Activated CD4-positive, alpha-beta T cell treated with anti-CD3 and anti-CD28 coated beads, Interleukin-2, amount 10 ng/mL, durations not matched to agents 7 days and 5 days (primary cell): ENCODE measurements at places on chromosomes 4 and X. TPM values are rescaled to one million over a fixed set of nuclear protein-coding genes. Genes with fewer than 3 reads are reported as not detected.

GRCh38 chr4:78602334-78602733 is 50.8 kb downstream of the ANXA3 start:
- H3K27ac ChIP-seq = no peak overlapping the region
- no peaks in the 10 kb centered on the region for H3K4me1 ChIP-seq

Gene NSUN7
- total RNA-seq = not detected

DNA sequence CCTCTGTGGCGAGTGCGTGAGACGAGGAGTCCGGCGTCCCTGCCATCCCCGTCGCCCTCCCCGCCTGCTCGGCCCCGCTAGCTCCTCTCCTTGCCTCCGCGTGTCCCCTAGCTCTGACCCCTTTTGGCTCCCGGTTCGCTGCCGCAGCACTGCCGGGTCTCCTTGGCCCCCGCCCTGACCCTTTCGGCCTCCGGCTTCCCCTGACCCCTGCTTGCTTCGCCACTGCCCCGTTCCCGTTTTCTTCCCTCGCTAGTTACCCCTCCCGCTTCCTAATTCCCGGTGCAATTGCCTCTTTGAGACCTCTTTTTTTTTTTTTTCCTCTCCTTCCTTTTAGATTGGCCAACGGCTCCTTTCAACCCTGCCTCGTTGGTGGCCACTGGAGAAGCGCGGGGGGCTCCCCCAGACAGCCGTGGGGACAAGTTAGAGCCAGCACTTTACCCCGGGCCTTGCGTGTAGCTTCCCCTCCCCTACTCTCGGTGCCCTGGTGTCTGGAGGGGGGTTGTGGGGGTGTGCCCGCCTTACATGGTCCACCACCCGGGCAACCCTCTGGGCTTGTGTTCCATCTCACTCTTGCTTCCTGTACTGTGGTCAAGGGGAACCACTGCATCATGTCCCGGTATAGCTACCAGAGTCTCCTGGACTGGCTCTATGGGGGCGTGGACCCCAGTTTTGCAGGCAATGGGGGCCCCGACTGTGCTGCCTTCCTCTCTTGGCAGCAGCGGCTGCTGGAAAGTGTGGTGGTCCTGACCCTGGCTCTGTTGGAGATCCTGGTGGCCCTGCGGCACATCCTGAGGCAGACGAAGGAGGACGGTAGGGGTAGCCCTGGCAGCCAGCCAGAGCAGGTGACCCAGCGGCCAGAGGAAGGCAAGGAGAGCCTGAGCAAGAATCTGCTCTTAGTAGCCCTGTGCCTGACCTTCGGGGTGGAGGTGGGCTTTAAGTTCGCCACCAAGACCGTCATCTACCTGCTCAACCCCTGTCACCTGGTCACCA is 548 bp downstream of the TMEM164 start:
- H3K36me3 ChIP-seq = peaks cover 8% of the 10 kb centered on the region
- DNase-seq = peak; percentile 6
- H3K27me3 ChIP-seq = no peaks in the 10 kb centered on the region
- H3K27ac ChIP-seq = peak overlapping the region; percentile 90
- peaks cover 39% of the 10 kb centered on the region for H3K4me1 ChIP-seq
- peak overlapping the region; percentile 82 for H3K4me3 ChIP-seq

Gene MAGEA2
- total RNA-seq = not detected

Gene SPANXC
- not detected for total RNA-seq

DNA sequence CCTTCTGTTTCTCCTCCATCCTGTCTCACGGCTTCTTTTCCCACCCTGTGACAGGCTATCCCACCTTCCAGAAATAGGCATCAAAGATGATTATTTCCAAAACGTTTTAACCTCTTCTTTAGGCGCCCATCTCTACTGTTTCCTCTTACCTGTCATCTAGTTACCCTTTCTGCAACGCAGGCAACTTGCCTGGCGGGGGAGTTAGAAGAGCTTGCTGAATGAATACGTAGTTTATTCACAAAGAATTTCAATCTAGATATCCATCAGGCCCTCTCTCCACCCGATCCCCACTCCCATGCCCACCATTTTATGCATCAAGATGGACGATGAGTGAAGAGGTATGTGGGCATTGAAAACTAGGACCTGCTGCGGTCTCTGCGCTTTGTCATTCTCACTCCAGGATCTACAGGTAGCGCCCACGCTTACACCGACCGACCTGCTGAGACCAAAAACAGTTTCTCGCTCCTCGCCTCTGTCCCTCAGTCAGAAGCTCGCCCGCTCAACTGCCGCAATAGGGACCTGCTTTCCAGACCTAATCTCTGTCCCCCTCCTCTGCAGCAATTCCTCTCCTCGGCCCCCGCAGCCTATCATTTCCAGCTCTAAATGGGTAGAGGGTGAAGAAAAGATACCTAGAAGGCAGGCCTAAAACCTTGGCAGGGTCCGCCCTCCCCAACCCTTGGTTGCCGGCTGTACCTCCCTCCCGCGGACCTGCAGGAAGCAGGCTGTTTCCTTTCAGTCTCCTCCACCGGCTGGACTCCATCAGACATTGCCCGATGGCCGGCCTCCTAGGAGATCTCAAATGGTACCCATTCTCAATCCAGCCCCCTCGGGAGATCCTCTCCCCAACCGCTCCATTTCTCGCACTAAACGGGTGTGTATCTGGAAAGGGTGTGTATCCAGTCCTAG is 624 bp downstream of the BEX5 start:
- DNase-seq = peak; percentile 8
- peaks cover 17% of the 10 kb centered on the region for H3K4me1 ChIP-seq
- H3K4me3 ChIP-seq = peak overlapping the region; percentile 89
- H3K27ac ChIP-seq = peak overlapping the region; percentile 93

Gene ADGRA3
- 3.2 TPM for total RNA-seq
